Activated naive CD8-positive, alpha-beta T cell treated with anti-CD3 and anti-CD28 coated beads, Interleukin-2, amount 10 ng/mL, durations not matched to agents 7 days and 5 days (primary cell): ENCODE measurements at places on chromosomes 16 and 17. TPM values are rescaled to one million over a fixed set of nuclear protein-coding genes. Genes with fewer than 3 reads are reported as not detected.

CSH1 gene
- total RNA-seq: not detected

- no peak for DNase-seq
These were observed 144.7 kb downstream of the ENGASE start for GRCh38 chr17:79219208-79219935.

TMEM88 gene
- 3.7 TPM for total RNA-seq

CACNG3 gene
- not detected for total RNA-seq

- DNase-seq: no peak
These were observed 19.1 kb upstream of the ARL2BP start for GRCh38 chr16:57225978-57226377.

CES3 gene
- 8.3 TPM for total RNA-seq

SLC12A3 gene
- total RNA-seq: not detected
